ENCODE measurements at places on chromosomes 1 and 21. TPM values are rescaled to one million over a fixed set of nuclear protein-coding genes. Genes with fewer than 3 reads are reported as not detected.

Gene CD1E
- 1.2 TPM for total RNA-seq

Gene RNU1-3
- total RNA-seq: under 0.01 TPM

Gene CRYBG2
- 4.8 TPM for total RNA-seq

Gene FCN3
- total RNA-seq: 15.6 TPM

Gene HES2
- 2.2 TPM for total RNA-seq

Gene AMY1C
- total RNA-seq: not detected

Gene GJC2
- total RNA-seq: 4.1 TPM

Gene ETNK2
- total RNA-seq: 84.5 TPM

Gene TMEM269
- 0.14 TPM for total RNA-seq

Gene FNBP1L
- total RNA-seq: 41.1 TPM

Gene JAM2
- total RNA-seq: 66.6 TPM

Gene PGLYRP4
- not detected for total RNA-seq

Gene LYSMD1
- total RNA-seq: 19.3 TPM

Gene HSPB7
- 20.4 TPM for total RNA-seq

Gene CACHD1
- total RNA-seq: 10.8 TPM

Gene ACOT11
- total RNA-seq: 18.6 TPM

Gene VWA5B1
- total RNA-seq: 0.51 TPM

Gene FMO2
- total RNA-seq: 6.5 TPM

Gene MCOLN2
- 1.1 TPM for total RNA-seq

Gene B3GALT2
- total RNA-seq: 5.2 TPM

Gene COL11A1
- total RNA-seq: 0.51 TPM

Gene SNIP1
- 45.7 TPM for total RNA-seq

Gene RGS8
- 1.5 TPM for total RNA-seq

Gene MRAP
- not detected for total RNA-seq

All from prostate gland (tissue), 2 donors.